ENCODE measurements at places on chromosomes 2 and 18.

- no peak for DNase-seq
Measured at GRCh38 chr2:109212836-109213563, 84.0 kb downstream of the SH3RF3 start.

- no peak for DNase-seq
Measured at GRCh38 chr2:36564377-36564930, 33.5 kb downstream of the FEZ2 start.

- peak; percentile 3 for DNase-seq
Measured at GRCh38 chr18:49050452-49050851, 99.7 kb upstream of the SMAD7 start.

DNA sequence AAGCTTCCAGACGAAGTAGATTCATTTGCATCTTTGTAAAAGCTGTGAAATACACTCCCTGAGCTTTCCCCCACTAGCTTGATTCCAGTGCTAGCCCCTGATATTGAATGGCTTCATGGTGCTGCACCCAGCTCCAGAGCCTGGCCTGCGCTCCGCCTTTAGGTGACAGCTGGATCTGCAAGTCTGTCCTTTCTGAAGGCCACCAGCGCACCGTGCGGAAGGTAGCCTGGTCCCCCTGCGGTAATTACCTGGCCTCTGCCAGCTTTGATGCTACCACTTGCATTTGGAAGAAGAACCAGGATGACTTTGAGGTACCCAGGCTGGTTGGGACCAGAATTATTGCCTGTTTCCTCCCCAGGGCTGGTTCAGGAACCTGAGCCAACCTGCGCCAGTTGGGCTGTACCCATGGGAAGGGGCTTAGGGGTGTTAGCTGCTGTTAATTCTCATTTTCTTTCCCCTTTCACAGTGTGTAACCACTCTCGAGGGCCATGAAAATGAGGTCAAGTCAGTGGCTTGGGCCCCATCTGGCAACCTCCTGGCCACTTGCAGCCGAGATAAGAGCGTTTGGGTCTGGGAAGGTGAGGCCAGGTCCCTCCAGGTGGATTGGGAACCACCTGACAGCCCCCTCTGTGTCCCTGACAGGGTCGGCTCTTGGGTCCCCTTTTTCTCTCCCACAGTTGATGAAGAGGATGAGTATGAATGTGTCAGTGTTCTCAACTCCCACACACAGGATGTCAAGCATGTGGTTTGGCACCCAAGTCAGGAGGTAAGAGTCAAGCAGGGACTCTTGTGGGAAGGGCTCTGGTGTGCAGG, 1.3 kb downstream of the CIAO1 start:
- peak; percentile 11 for DNase-seq

GRCh38 chr2:32572737-32573136, 55.1 kb upstream of the TTC27 start:
- no peak for DNase-seq

DNA sequence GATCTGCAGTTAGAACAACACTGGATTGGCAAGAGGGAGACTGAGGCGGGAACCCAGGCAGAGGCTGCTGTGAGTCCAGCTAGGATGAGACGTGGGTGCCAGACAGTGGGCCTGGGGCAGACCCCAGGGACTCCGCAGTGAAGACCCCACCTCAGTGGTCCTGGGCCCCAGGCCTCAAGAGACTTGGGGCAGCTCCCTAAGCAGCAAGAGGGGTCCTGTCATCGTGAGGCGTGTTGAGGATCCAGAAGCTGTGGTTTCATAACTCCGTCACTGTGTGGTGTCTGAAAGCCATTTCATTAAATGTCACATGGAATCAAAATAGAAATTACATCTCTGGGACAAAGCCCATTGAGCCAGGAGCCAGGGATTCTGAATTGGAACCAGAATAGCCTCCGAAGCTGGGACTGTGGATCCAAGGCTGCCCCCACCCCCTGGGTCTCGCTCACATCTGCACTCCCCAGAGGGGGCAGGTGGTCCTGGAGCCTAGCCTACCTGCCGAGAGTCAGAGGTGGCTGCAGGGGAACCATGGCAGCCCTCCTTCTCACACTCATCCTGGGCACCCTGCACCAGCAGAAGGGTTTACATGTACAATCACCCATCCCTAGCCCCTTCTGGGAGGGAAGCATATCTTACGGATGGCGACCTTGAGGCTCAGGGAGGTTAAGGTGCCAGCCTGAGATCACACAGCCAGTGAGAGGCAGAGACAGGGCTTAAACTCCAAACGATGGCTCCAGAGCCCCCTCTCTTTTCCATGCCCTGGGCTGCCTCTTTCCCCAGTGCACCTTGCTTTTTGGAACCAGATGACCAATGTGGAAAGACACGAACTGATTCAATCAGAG, 23.2 kb downstream of the RRM2 start:
- no peak for DNase-seq

DNA sequence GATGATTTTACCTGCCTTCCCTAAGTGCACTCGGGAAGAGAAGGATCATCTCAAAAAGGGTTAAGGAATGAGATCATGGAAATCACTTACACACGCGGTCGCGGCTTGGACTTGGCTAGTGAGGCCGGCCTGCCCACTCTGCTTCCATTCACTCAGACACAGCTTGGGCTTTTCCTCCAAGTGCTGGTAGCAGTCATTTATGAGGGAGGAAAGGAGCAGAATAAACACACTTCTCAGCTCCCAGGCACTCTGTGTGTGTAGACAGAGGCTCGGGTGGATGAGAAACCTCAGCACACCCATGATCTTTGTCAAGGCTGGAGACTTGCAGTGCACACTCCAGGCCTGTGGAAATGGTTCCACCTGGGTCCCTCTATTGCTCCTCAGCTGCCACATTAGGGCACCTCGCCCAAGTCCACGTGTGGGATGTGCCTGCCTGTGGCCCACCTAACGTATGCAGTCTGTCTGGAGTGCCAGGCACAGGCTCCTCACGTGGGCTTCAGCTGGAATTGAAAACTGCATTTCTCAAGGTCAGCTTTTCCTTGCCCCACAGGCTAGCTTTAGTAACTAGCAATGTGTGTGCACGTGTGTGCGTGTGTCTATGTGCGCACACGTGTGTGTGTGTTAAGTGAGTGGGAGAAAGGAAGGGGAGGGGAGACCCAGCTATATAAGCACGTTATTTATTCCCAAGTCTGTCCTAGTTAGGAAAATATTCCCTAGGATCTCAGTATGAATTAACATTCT, 288.4 kb downstream of the SOX11 start:
- no peak for DNase-seq

DNA sequence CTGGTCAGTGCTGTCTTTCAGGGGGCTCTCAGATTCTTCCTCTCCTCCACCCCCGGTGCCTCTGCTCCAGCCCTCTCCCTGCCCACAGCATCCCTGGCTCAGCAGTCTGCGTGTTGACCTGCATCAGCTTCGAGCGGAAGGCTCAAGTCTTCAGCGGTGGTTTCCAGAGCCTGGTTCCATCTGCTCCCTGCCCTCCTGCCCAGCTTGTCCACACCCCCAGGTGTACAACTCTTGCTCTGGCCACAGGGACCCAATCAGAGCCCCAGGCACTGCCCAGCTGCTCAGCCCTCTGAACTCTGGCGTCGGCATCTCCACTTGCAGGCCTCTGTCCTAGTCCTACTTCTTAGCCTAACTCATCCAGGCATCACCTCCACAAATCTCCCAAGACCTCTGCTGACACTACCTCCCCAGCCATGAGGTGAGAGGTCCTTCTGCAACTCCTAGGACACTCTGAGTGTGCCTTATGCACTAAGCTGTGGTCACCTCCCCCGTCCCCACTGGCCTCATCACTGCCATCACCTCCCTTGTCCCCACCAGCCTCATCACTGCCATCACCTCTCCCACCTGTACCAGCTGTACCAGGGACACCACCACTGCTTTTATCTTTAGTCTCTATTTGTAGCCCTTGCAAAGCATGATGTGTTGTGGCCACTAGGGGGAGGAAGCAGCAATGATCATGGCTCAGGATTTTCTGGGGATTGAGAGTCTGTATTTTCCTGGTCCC, 60.9 kb downstream of the EDAR start:
- peak; percentile 46 for DNase-seq

DNA sequence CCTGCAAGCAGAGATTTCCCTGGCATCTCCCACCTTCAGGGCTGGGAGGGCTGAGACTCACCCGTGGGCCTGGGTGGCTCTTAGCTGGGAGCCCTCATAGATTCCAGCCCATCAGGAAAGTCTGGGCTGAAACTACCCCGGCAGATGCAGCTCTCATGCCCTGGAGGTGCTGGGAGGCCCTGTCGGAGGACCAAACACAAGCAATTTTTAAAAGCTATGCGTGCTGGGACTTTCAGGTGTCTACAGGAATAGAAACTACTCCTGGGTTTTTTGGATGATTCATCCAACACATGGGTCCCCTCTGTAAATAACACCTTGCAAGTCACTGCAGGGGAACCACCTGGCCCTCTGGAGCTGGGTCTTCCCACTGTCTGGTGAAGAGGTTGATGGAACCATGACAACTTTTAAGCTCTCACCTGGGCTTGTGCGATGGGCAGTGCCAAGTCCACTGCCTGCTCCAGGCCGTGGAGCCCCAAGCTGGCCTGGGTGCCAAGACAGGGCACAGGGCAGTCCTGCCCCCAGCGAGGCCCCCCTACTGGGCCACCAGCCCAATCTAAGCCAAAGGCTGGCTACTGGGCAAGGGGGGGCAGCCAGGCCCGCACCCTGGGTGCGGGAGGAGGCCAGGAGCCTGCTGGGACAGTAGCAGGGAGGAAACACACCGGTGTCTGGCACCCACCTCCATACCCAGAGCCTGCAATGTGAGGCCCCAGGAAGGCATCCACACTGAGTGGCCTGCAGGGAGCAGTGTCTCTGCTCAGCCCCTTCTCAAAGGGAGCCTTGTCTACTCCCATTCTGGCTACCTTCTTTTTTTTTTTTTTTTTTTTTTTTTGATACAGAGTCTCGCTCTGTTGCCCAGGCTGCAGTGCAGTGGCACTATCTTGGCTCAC, 1.1 kb upstream of the GPR55 start:
- DNase-seq = no peak

DNA sequence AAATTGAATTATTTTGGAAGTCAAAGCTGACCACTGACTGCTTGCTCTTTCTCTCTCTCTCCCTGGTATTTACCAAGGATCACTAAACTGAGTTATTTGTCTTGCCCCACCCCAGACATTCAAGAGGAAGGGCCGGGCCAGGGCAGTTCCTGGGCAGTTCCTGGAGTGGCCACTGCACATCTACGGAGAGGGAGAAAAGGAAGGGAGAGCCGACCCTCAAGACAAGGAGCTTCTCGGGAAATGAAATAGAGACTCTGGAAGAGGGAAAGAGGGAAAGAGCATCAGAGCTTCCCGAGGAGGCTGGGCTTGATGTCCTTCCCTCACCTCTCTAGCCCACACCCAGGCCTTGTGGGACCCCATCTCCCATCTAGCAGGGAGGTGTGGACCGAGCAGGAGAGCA, 83.1 kb downstream of the SEPTIN10 start:
- DNase-seq = no peak

DNA sequence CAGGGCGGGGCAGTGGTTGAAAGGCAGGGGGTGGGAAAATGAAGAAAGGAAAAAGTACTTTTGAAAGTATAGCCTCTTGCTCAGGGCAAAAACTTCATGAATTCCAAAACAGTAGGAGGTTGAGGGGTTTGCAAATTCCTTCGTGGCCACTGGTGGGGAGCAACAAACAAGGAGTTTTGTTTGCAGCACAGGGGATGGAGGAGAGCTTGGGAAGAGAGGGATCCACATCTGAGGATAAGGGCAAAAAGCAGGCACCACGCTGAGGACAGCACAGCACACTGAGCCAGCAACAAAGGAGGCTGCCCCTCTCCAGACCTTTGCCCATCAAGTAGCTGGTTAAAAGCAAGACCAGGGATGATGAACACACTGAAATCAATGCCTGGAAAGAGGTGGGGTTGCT, 148.9 kb downstream of the TCF4 start:
- no peak for DNase-seq

GRCh38 chr2:241189093-241189855, 797 bp downstream of the ANO7 start:
- no peak for DNase-seq

DNA sequence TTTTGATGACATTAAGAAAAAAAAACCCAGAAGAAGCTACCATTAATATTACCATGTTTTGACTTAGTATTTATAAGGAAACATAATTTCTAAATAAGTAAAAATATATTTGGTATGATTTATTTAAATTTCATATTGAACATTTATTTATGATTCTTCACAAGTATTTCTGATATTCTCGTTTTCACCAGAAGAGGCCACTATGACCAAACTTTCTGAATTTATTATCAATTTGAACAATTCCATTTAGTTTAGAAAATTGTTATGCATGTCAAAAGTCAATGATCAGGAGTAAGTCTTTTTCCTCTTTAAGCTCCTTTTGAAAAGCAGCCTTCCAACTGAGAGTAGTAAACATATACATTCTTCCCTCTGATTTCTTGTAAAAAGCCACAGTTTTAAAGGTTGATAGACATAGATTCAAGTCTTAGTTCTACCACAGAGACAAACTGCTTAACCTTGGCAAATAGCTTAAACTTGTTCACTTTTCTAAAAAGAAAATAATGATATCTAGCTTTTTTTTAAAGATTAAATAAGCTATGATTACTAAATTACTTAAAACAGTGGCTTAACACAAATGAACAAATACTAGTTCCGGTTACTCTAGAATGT, 329.9 kb downstream of the TRIB2 start:
- peak; percentile 30 for DNase-seq

GRCh38 chr18:41343808-41344207, 611.2 kb upstream of the PIK3C3 start:
- DNase-seq = peak; percentile 3

GRCh38 chr2:8681786-8682692, at the start of gene ID2:
Gene ID2, plus strand, starts transcription at chr2:8682056. Its CDS starts 110 bp downstream, at chr2:8682166.
- DNase-seq = peak; percentile 95

DNA sequence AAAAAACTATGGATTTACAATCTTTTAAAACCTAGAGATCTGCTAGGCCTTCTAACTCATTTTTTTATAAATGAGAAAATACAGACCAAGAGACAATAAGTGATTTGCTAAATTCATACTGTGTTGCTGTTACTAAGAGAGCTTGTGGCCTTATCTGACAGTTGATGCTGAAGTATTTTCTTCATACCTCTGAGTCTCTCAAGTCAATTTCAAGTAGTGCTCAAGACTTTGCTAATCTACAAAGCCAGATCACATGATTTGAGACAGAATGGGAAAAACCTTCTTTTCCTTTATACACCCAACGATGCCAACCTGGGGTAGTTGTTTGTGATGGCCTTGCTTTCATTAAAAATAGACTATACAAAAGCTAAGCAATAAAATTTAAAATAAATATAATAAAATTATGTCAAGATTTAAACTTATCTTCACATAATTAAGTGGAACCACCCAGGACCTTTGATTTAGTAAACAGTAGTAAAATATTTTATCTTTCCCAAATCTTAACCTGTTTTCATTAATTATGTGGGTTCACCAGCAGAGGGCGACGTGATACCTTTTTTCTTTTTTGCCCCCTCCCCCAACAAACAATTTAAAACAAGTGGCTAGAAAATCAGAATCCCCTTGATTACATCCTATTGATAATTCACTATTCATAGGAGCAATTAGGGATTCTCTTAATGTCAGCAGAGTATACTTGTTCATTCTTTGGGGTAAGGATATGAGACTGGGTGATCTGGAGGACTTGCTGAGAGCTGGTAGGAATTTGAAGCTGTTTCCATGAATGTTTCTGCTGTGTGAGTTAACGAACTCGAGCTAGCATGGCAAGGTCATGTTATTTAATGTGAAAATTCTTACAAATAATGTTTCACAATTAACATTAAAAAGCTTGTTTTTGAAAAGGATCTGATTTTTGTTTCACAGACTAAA, 49.6 kb upstream of the SLC5A7 start:
- peak; percentile 27 for DNase-seq

- no peak for DNase-seq
Measured at GRCh38 chr2:174184504-174184903, 63.8 kb downstream of the OLA1 start.

- DNase-seq = no peak
Measured at GRCh38 chr2:212938144-212938793, 213.1 kb downstream of the IKZF2 start.

GRCh38 chr18:63150942-63151421, 168.6 kb downstream of the BCL2 start:
- peak; percentile 29 for DNase-seq

Measured in NCI-H510A treated with DMSO at 0.1 percent for 48 hours (cell line).